ENCODE measurements at places on chromosomes 3 and 15.
A peak's percentile ranks its signal among the peaks of the same experiment; 100 is the strongest.

- no peak for DNase-seq
Observed at GRCh38 chr3:11632966-11633365, 10.7 kb downstream of the VGLL4 start.

- no peak for DNase-seq
Observed at GRCh38 chr15:92098869-92099268, 245.4 kb downstream of the SLCO3A1 start.

DNA sequence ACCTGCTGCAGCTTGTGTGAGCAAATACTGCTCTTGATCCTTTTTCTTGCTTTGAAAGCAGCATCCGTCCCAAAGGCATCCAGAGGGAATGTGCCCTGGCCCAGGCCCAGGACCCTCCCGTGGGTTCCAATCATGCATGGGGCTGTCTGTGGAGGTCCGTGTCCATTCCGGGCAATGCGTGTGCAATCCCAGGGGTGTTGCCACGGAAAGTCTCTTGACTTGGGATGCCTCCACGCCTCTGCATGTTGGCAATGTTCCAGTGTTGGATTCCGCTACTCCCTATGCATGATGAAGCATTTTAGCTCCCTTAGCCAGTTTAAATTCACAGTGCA lies 105.7 kb downstream of the SNRPN start:
- DNase-seq, result no peak

GRCh38 chr15:61083081-61083787 lies 145.9 kb downstream of the RORA start:
- no peak for DNase-seq

- DNase-seq, result no peak
Observed at GRCh38 chr3:161500068-161500796, 3.6 kb downstream of the OTOL1 start.

GRCh38 chr3:7696320-7696719 lies 805.3 kb upstream of the LMCD1 start:
- no peak for DNase-seq

DNA sequence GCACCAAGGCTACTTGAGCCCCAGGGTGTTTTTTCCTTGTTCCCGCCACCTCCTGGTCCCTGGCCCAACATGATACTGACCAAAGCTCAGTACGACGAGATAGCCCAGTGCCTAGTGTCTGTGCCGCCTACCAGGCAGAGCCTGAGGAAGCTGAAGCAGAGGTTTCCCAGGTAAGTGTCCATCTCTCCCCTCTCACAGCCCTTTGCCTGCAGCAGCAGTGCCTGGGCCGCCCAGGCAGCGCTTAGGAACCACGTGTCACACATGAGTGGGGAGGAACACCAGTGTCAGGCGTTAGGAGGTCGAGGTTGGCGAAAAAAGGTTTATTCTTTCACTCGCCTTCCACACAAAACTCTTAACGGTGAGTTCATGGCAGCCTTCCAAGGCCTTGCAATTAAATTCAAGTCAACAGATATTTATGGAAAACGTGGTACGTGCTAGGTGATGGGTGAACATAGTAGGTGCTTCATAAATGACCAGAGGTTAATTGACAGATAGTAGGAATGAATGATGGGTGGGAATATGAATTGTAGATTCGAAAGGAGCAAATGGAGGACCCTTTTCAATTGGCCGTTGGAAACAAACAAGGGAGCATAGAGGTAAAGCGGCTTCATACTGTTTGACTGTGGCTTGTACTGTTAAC lies 486 bp downstream of the CDIN1 start:
- DNase-seq, result no peak

DNA sequence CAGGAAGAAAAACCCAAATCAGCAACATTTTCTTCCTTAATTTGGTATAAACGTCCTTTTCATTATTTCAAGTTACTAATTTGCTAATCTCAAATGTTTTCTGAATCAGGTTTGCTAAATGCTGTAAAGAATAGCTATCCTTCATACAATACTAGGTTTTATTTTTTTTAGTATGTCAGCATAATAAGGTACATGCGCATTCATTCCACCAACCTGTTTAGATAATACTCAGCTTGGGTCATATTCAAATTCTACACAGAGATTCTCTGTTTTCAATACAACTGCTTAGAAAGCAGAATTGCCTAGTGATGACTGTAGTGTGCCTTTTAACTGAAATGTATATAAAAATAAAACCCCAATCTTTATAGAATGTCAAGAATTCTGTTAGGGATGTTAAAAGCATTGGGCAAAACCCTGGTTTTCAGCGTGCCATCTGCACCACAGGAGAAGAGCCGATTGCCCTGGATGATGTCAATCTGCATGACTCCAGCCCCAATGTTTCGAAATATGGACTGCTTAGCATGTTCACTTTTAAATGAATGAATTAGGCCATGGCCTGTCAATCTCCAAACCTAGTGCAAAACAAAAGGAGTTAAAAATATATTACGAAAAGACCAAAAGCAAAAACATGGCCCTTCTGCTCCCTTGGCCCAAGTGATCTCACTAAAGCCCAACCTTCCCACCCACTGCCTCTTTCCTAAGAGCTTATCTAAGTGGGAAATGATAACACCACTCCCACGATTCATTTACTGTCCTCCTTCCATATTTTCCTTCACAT lies 107.4 kb downstream of the GLDN start:
- DNase-seq, result peak; percentile 7

DNA sequence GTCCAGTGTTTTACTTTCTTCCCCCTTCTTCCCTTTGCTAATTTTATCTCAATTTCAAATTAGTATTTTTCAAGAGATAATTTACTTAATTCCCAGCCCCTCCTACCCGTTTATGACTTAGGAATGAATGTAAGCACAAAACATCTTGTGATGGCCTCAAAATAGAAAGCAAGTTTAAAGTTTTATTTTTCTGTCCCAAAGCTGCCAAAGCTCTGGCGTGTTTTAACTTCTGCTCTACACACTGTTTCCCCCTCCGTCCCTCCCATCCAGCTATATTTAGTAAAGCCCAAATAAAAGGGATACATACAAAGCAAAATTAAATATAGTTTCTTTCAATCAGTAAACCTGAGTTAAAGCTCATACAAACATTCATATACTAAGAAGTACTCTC lies 59.9 kb downstream of the IGF2BP2 start:
- DNase-seq, result no peak

- no peak for DNase-seq
Observed at GRCh38 chr3:143506190-143506589, 342.1 kb downstream of the SLC9A9 start.

Measured in EH (cell line).